ENCODE measurements at places on chromosomes 5 and 9. TPM values are rescaled to one million over a fixed set of nuclear protein-coding genes. Genes with fewer than 3 reads are reported as not detected.
A peak's percentile ranks its signal among the peaks of the same experiment; 100 is the strongest.

DNA sequence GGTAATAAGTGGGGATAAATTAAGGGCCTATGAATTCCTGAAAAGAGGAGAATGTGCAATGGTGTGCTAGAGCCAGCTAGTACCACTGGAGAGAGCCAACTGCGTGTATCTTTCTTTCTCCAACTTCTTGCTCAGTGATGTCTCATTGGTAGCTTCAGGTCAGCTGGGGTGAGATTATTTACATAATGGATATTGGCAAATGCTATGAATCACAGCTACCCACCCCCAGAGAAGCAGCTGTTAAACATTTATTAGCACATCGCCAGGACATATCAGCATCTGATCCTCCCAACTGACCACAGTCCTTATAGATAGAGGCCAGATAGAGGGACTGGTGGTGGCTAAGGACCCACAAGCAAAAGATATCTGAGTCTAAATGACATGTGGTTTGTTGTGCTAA, 421.3 kb downstream of the ACTL7B start:
- no peak for DNase-seq

DNA sequence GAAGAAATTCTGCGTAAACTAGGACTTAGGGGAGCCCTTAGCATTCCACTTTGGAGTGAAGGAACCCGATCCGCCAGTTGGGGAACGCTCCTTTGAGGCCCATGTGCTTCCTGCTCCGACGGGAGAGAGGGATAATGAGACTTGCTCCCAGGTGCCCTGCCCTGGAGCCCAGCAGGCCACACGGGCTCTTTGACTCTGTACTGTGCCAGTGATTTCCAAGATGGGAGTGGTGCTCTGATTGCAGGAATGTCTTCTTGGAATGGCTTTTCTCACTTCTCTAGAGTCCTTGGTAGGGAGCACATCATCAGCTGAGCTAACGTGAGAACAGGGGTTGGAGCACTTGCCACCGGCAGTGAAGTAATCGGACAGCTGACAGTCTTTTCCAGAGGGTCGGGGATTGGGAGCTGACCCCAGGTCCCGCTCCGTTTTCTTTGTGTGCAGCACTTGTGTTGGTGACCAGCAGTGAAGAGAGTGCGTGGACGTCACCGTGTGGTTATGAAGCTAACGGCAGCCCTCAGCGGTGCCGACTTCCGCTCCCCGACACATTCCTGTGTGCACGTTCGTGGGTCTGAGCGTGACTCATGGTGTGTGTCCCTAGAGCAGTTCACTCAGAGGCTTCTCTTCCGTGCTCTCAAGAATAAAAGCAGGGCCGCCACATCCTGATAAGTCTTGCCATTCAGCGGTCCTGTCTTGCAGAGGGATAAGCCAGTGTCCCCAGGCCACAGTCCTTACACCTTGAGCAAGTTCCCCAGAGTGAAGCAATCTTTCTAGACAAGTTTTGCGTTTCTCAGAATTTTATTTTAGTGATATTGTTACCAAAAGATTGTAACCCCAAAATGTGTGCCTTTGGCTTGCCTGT, 25.6 kb downstream of the ABL1 start:
- DNase-seq = no peak

DNA sequence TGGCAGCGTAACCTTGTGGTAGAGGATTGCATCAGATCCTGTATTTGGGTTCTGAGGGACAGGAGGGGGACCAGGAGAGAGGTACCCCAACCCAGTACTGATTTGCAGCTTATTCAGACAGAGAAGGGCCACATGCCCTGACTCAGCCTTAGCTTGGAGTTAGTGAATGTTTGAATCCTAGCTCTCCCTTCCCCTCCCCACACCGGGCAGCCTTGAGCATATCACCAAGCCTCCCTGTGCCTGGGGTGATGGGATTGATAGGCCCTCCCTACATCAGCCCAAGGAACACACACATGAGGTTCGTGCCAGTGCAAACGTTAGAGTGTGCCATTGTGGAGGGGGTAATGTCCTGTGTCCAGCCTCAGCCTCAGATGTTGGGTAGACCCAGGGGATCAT, 71.9 kb downstream of the AMBP start:
- DNase-seq = no peak

GRCh38 chr5:53970475-53970874, 339.9 kb downstream of the ARL15 start:
- no peak for DNase-seq

DNA sequence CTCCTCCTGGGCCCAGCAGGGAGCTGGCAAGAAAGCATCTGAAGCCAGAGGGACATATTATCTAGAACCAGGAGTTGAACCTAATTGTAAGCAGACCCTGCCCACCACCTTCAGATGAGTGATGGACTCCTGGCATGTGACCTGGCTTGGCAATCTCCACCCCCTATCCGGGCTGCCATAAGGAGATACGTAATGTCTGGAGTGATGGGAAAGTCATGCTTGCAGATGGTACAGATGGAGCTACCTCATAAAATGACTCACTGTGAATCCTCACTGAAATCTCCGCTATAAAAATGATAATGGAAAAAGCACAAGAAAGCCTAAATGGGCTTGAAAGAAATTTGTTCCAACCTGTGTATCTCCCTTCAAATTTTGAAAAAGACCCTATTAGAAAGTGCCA, 157.5 kb downstream of the DMRT2 start:
- no peak for DNase-seq

DNA sequence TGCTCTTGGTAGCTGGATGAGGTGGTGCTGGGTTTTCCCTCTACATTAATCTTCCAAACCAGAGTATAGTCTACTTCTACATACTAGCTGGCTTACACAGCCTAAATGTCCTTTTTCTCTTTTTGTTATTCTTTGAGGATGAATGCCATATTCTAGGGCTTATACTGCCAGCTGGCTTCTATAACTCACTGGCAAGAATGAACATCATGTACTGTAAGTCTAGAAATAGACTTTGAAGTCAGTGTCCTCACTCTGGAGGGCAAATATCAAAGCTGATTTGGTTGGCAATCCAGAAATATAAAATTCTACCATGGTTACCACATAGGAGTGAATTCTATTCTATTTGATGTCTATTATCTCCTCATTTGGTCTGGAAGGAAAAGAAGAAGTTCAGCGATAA, 251.7 kb upstream of the TYRP1 start:
- peak; percentile 14 for DNase-seq

- DNase-seq = no peak
Observed at GRCh38 chr9:93171261-93171990, 12.5 kb upstream of the WNK2 start.

DNA sequence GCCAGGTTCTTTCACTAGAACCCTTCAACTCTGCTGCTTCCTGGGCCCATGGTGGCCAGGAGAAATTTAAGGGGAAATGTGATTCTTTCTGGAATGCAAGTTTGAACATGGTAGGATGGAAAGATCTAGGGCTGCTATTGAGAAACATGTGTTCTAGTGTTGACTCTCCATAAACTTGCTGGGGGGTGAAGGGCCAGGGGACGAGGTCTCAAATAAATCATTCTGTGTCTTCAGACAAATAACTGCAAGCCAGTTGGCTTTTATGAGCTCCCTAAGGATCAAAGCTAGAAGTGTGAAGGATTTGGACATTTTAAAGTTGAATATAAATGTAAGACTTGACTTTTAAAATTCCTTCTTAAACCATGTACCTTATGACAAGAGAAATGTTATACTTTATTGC, 78.5 kb downstream of the ZNF366 start:
- DNase-seq = no peak

DNA sequence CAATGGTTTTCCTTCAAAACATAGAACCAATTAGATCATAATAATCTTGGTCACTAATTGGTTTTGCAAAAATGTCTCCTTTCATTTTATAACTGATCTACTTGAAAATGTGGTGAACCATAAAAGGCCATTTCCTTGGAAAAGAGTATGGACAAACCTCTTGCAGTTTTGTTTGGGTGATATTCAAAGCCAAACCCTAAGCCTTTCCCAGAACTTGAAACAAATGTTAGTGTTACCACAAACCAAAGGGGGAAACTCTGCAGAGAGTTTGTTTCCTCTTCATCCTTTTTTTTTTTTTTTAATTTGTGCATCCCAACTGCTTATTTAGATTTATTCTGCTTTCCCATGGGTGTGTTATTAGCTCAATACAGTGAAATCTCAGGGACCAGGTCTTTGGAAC, 204.4 kb upstream of the ADAMTSL1 start:
- no peak for DNase-seq

GRCh38 chr9:131628459-131629225, 83.3 kb downstream of the PRRT1B start:
- no peak for DNase-seq

DNA sequence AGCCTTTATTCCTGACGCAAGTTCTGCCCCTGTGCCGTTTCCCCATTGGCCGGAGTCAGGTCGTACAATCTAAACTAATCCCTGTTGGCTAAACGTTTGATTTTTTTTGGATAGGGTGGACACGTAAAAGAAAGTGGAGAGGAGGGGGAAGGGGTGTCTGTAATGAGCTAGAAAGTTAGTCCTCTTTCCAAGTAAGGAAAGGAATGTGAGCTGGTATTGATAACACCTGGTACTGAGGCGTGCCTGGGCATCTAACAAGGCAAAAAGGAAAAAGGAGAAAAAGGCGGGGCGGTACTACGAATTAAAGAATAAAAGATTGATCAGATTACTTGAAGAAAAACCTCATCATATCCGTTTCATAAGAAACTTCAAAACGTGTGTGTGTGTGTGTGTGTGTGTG, 665.2 kb downstream of the ANXA1 start:
- no peak for DNase-seq

- DNase-seq = no peak
Observed at GRCh38 chr5:143456952-143457547, 53.6 kb upstream of the NR3C1 start.

GRCh38 chr9:91960367-91960766, 10.3 kb upstream of the ROR2 start:
- DNase-seq = no peak

GRCh38 chr9:16075696-16076095, 522.9 kb downstream of the CCDC171 start:
- DNase-seq = no peak

- no peak for DNase-seq
Observed at GRCh38 chr9:107491081-107492053, 1.8 kb upstream of the KLF4 start.

DNA sequence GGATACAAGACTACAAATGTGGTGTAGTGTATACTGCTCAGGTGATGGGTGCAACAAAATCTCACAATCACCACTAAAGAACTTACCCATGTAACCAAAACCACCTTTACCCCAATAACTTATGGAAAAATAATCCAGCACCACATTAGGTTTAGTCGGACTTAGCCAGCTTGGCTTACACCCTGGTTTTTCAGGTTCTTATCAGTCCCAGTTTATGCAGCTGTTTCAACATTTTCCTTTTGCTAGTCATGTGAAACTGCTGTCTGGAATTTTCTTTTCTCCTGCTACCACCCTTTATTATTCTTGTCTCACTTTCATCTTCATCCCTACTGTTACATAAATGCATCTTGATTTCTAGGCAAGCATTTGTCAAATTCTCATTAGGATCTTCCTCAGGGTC, 51.5 kb downstream of the STK32A start:
- no peak for DNase-seq

GRCh38 chr5:156332245-156332644, 5.3 kb downstream of the SGCD start:
- DNase-seq = no peak

DNA sequence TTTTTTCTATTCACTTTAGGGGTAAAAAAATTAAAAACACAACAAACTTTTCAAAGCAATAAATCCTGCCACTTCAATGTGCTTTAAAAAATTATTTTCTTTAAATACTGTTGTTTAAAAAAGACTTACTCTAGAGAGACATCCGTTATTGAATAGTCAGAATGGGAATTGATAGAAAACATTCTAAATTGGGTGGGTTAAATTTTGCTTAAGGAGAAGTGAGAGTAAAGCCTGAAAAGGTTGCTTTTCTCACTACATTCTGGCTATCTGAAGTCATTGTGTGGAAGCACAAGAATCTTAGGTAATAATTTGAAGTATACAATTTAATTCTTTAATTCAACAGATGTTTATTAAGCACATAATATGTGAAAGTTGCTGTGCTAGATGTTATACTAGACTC, 509.3 kb downstream of the NR2F1-AS1 start:
- DNase-seq = no peak

DNA sequence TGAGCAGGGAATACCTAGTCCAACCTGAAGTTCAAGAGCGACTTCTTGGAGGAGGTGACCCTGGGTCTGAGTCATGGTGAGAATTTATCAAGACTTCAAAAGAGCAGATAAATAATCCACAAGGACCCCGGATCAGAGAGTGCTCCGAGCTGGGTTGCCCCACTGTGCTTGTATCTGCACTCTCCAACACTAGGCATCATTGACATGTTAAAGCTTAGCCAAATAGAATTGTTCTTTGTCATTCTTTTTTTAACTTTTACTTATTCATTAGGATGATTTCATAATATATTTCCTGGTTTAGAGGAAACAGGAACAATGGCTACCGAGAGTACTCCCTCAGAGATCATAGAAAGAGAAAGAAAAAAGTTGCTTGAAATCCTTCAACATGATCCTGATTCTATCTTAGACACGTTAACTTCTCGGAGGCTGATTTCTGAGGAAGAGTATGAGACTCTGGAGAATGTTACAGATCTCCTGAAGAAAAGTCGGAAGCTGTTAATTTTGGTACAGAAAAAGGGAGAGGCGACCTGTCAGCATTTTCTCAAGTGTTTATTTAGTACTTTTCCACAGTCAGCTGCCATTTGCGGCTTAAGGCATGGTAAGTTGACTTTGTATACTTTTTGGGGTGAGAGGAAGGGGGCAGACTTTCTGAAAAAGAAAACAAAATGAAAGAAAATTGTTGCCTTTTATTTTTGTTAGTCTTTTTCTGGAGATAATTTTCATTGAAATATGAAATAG, at the start of gene CARD6:
CARD6 (plus strand) TSS at position 300 of the 738 bp plus-strand sequence; CDS start at position 316, 16 bp downstream.
- DNase-seq = no peak

DNA sequence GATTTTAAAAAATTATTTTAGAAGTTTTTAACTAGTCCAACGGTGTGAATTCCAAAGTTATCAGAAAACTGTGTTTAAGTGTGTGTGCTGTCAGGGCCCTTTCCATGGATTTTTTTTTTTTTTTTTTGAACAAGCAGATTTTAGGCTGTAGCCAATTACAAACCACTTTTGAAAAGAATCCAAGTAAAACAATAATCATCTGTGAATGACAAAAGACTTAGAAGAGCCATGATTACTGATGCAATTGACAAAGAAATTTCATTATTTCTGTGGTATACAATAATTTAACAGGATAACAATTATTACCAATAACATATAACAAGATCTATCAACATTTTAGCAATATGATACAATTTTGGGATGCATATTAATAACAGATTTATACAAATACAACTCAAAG, 16.2 kb upstream of the PAIP1 start:
- DNase-seq = no peak

- DNase-seq = no peak
Observed at GRCh38 chr5:7795306-7795705, 55.6 kb downstream of the CFAP90 start.

- DNase-seq = no peak
Observed at GRCh38 chr9:137372693-137373610, 50.0 kb downstream of the EXD3 start.

FBXO10 gene
- 17.5 TPM for total RNA-seq

HSDL2 gene
- total RNA-seq = 61.3 TPM

CDX1 gene
- total RNA-seq = not detected

SLC45A2 gene
- 0.17 TPM for total RNA-seq

DBH gene
- total RNA-seq = not detected

SPINK7 gene
- total RNA-seq = not detected

SPARC gene
- 247 TPM for total RNA-seq

DEPDC1B gene
- total RNA-seq = 223 TPM

SNX24 gene
- total RNA-seq = 6.2 TPM

SLC6A18 gene
- total RNA-seq = not detected

NOL6 gene
- total RNA-seq = 21.8 TPM

PDE8B gene
- total RNA-seq = 5.6 TPM

TICAM2 gene
- not detected for total RNA-seq

ZNF883 gene
- total RNA-seq = not detected

C5orf52 gene
- not detected for total RNA-seq

ALAD gene
- 13.7 TPM for total RNA-seq

HSPB3 gene
- not detected for total RNA-seq

FBP1 gene
- 0.49 TPM for total RNA-seq
